ENCODE measurements at places on chromosomes 1 and 21.
A peak's percentile ranks its signal among the peaks of the same experiment; 100 is the strongest.

DNA sequence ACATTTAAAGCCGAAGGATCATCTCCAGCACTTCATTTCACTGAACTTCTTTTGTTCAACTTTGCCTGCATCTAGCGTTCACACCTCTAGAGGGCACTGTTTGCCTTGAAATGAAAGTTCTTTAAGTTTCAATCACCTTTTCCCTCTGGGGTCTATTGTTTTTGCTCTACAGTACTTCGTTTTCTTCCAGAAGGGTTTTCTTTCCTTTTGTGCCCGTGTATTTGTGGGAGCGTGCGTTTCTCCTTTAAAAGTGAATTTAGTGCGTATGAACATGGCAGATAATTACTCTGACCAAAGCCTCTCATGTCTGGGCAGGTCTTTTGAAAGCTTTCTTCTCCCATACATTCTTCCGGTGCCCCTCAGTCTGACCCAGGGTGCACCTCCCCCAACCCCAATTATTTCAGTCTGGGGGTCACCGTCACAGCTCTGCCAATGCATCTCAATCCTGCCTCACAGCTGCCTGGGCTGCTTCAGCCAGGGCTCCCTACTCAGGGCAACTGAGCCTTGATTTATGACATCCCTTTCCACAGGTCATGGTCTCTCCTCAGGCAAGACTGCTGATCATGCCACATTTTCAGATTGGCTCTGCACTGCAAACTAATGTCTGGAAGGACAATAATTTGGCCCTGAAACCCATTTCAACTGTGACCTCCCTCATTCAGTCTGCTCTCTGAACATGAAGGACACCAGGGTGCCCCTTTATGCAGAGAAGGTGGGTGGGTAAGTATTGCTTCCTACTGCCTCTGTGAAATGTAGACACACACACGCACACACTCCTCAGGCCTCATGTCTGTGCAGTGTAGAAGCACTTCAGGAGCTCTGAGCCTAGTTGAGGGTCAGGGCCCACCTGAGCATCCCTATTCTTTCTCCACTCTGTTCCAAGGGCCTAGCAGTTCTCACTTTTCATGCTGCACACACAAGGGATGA lies 88.6 kb downstream of the NUF2 start:
- peak; percentile 83 for DNase-seq

DNA sequence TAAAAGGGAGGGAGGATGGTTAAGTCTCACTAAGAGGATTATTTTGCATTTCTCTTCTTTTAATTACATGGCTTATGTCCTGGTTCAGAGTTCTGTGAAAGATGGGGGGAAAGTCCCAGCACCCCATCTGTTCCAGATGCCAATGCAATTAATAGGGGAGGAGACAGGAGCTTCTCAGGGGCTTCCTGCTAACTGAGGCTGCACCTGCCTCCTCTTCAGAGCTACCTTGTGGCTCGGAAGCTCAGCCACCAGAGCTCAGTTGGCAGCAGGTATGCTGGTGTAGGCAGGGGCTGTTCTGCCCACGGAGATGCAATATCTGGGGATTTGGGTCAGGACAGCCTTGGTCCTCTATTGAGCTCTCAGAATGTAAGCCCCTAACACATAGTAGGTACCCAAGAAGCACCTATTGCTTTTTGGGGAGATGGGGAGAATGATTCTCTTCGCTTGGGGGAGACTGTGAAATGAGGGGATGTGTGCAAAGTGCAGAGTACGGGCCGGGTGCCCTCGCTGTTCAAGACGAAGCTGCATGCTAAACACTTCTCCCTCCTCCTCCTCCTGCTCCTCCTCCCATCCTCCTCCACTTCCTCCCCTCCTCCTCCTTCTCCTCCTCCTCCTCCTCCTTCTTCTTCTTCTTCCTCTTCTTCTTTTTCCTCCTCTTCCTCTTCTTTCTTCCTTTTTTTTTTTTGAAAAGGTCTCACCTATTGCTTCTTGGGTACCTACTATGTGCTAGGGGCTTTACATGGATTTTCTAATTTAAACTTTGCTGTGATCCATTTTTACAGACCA lies 279.0 kb downstream of the PTPRU start:
- DNase-seq: no peak

GRCh38 chr1:20507248-20507563 lies 745 bp downstream of the MUL1 start:
- no peak for DNase-seq

- no peak for DNase-seq
These were observed 207.7 kb upstream of the KAZN start for GRCh38 chr1:14390816-14391215.

GRCh38 chr1:38138498-38139233 lies 92.1 kb upstream of the POU3F1 start:
- no peak for DNase-seq

DNA sequence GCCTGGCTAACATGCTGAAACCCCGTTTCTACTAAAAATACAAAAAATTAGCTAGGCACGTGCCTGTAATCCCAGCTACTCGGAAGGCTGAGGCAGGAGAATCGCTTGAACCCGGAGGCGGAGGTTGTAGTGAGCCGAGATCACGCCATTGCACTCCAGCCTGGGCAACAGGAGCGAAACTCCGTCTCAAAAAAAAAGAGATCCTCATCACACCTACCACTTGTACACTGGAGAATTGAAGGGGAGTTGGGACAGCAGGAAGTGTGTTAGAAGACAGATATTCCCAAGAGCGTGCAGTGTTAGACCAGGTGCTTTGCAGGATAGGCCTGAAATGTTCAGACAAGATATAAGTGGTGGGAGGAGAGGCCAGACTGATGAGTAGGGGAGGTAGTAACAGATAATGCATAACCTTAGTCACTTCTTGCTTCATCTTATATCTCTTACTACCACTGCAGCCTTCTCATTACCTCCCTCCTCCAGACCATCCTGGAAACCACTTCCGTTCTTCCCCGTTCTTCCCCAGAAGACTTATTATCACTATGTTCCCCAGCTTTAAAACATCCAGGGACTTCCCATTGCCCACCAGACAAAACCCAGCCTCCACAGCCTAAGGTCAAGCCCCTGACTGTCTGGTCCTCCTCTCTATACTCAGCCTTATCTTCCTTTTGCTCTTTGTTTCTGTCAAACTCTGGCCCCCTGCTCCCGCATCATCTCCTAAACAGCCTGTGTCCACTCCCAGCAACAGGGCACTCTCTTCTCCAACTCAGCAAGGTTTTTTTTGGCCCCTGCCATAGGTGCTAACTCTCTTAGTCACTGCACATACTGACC lies 21.3 kb downstream of the FAM20B start:
- no peak for DNase-seq

GRCh38 chr21:36023092-36023480 lies 37.2 kb downstream of the SETD4 start:
- no peak for DNase-seq

GRCh38 chr1:40907899-40908298 lies 45.7 kb upstream of the CITED4 start:
- no peak for DNase-seq

DNA sequence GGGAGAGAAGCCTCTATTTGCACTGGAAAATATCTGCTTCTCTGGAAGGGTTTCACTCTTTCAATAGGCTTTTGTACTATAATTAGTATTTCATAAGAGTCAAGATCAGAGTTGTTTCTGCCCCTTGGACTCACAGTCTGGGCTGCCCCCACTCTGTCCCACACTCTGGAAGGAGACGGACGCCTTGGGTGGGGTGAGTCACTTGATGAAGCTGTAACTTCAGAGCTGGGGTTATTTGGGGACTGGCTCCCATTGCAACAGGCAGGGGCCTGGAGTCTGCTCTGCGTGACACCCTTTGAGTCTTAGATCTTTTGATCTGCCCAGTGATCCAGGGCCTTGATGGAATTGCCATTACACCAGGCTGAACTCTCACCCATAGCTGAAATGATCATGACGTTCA lies 4.0 kb upstream of the KCNA10 start:
- no peak for DNase-seq

GRCh38 chr1:160083968-160084770 lies 2.8 kb downstream of the KCNJ9 start:
- peak; percentile 82 for DNase-seq

DNA sequence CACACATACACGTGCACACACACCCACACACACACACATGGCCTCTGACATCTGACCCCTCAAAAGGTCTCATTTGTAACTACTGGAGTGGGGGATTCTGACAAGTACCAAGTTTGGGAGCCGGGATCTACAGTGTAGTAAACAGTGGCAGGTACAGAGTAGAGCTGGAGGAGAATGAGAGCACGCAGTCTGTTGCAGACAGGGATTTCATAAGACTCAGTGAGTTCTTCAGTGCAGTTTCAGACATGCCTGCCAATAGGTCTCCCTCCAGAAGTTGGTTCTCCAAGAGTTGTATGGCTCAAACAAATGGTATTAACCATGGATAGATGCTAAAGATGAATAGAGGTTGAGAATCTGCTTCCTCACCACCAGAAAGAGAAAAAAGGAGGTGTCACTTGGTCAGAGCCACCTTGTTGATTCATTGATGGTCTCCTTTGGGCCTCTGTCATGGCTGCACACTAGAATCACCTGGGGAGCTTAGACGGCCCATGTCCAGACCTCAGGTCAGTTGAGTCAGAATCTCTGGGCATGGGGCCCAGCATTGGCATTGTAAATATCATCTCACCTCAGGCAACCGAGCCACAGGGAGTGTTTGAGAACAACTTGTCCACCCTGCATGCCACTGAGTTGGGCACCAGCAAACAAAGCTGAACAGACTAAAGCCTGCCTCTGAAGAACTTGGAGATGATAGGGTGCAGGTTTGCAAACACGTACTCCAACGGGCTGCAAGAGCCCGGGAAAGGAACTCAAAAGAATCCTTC lies 122.1 kb downstream of the EDEM3 start:
- DNase-seq: no peak

GRCh38 chr1:1842360-1843146 lies 48.3 kb downstream of the GNB1 start:
- DNase-seq: no peak

DNA sequence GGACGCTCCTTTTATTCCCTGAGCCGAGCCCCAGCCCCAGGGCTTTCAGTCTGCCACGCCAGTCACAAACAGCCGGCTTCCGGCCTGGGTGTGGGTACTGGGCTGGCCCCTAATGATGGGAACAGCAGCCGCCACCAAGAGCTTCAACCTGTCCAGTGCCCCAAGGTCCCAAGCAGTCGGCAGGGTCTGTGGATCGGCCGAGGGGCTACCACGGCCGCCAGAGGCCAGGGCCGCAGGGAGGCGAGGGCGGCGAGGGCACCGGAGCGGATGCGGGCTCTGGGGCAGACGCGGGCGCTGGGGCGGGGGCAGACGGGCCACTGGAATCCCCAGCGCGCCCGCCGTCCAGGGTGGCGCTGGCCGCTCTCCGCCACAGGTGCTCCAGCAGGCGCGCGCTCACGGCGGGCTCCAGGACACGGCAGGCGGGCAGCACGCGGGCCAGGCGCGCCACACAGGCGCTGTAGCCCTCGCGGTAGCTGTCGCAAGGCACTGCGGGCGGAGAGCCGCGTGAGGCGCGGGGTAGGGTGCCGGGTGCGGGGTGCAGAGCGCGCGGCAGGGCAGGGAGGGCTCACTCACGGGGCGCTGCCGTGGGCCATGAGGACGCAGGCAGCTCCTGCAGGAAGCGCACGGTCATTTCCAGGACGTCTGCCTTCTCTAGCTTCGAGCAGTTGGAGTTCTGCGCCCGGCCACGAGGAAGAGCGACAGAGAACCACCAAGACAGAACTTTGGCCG lies 887 bp downstream of the HES2 start:
- no peak for DNase-seq

- DNase-seq: no peak
These were observed at the start of gene FAM89A for GRCh38 chr1:231040019-231040799. FAM89A (minus strand) TSS chr1:231040254; CDS start chr1:231040211, 43 bp downstream.

GRCh38 chr1:68136187-68136586 lies 85.8 kb upstream of the DIRAS3 start:
- no peak for DNase-seq

DNA sequence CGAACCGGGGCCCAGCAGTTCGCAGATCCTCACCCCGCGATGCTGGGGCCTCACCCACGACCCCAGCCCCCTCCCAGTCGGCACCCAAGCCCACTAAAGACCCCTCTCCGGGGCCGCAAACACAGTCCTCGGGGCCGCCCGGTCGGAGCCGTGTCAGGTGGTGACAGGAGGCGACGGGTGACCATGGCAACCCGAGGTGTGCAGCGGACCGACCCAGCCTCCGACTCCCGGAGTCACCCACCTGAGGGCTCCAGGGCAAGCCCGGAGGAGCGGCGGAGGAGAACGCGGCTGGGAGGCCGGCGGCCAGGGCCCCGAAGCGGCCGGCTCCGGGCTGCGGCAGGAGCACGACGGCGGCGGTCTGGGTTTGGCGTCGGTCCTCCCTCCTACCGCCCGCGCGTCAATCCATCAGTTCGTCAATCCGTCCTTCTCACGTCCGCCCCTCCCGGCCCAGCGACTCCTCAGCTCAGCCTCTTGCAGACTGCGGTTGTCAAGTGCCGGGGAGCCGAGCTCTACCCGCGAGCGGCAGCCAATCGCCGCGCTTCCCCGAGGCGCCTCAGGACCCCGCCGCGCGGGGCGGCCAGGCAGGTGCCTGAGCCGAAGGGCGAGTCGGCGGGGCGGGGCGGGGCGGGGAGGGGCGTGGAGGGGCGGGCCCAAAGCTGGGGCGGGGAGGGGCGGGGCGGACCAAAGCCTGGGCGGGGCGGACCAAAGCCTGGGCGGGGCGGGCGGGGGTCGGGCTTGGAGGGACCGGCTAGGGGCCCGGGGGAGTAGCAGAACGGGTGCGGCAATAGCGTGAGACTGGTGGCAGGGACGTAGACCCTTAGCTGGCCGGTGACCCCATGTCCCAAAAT lies at the start of gene WDR47:
Gene WDR47, minus strand, starts transcription at position 482 of the 848 bp plus-strand sequence. CDS start 18,590 bp downstream, outside the sequence.
- DNase-seq: peak; percentile 82

GRCh38 chr1:218611916-218612585 lies 266.9 kb downstream of the TGFB2 start:
- DNase-seq: no peak

GRCh38 chr1:59994302-59995198 lies 68.0 kb upstream of the CYP2J2 start:
- DNase-seq: no peak

GRCh38 chr1:20587661-20588053 lies 1.2 kb upstream of the CDA start:
- no peak for DNase-seq

DNA sequence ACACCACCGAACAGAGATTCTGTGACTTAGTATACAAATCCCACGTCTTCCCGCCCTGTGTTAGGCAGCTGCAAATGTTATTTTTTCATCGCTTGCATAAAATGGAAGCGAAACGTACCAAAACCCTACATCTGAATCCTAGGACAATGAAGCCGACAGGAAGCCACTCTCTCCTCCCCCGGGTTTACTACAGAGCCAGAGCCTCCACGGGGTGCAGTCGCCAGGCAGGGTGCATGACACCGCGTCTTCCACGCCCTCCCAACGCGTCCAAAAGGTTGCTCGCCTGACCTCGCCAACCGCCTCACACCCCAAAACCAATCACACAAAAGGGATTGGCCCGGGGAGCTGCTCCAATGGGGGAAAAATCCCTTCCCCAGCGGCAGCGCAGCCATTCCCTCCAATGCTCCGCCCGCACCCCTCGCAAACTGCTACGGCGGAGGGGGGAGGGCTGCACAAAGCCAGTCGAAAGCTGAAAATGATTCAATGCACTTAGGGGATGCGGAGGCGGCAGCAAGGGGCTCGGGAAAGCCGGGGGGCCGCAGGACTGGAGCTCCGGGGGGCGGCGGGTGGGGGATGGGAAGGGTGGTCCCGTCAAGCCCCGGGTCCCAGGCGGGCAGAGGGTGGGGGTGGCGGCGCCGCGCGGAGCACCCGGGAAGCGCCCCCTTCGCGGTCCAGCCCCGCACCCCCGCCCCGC lies 701 bp downstream of the CEP170 start:
- no peak for DNase-seq

GRCh38 chr1:245810181-245810769 lies 655.5 kb downstream of the KIF26B start:
- DNase-seq: no peak

All from iPS DF 6.9 (cell line).